ENCODE measurements at places on chromosomes 16 and 17. TPM values are rescaled to one million over a fixed set of nuclear protein-coding genes. Genes with fewer than 3 reads are reported as not detected.
A peak's percentile ranks its signal among the peaks of the same experiment; 100 is the strongest.

Gene SOCS1
- total RNA-seq = 12.5 TPM

Gene TPSG1
- total RNA-seq = not detected

Gene ST6GALNAC1
- total RNA-seq = 4.1 TPM

Gene MLLT6
- 28.7 TPM for total RNA-seq

Gene SPN
- total RNA-seq = not detected

DNA sequence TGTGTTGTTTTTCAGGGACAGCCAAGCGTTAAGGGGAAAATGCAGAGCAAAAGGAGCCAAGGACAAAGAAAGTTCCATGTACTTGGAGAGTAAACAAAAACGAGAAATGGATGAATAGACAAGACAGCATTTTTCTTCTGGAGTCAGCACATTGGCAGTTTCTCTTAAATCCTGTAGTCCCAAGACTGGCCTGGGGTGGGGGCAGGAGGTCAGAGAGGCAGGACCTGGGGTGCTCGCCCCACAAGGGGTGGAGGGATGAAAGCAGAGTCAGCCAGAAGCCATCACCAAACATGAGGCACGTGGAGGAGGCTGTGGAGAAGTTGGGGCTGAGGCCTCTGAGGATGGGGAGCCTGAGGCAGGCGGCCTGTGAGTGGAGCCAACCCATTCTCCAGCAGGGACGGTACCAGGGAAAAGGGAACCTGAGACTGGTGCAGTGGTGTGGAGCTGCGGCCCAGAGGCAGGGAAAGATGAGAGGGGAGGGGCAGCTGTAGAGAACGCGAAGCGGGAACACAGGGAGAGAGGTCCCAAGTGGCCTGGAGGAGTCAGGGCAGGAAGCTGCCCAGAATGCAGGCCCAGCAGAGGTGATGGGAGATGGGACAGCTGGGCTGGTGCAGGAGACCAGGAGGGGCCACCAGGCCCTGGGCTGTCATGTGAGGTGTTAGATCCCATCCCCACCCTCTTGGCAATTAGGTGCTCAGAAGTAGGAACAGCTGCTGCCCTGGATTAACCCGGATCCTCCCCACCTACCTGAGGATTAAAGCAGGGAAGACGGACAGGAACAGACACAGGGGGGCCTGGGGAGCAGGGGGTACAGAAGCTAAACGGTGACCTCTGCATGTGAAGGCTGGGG, 3.3 kb downstream of the TLCD3B start:
- no peak for DNase-seq

- no peak for DNase-seq
These were observed 187.5 kb downstream of the IRF8 start for GRCh38 chr16:86086471-86086870.

- DNase-seq = no peak
These were observed 2.3 kb upstream of the CBX4 start for GRCh38 chr17:79841369-79842135.

GRCh38 chr16:5642011-5642410, 544.4 kb upstream of the EEF2KMT start:
- DNase-seq = no peak

DNA sequence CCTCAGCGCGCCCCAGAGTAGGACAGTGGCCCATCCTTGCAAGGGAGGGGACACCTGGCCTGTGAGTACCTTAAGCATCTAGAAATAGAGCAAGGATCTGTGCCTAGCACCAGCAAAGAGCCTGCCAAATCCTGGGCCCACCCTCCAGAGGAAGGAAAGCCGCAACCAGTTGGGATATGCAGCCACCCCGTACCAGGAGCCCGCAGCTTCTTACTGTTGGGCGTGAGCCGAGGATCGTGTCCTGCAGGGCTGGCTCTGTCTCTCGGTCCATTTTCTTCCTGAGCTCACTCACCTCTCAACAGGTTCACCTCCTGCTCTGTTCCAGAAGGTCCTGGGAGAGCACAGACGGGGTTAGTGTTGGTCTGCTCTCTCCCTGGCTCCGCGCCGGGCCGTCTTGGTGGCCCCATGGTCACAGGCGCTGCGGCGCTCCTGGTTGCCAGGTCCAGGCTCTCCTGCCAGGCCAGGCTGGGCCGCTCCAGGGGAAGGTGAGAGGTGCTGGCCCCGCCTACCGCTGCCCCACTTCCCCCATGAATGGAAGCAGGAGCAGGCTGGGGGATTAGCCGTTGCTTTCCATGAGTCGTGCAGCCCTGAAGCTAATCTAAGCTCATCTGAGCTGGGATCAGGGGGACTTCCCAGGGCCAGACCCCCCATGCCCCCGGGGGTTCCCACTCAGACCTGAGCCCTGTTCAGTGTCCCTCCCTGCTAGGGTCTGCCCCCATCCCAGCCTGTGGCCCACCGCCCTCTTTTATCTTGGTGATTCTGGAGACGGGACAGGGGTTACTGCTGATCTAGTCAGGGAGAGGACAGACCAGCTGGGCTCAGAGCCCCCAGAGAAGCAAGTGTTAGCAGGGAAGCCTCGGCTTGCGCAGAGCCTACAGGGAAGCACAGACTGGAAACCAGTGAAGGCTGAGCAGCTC, 12.7 kb downstream of the ENDOV start:
- no peak for DNase-seq

DNA sequence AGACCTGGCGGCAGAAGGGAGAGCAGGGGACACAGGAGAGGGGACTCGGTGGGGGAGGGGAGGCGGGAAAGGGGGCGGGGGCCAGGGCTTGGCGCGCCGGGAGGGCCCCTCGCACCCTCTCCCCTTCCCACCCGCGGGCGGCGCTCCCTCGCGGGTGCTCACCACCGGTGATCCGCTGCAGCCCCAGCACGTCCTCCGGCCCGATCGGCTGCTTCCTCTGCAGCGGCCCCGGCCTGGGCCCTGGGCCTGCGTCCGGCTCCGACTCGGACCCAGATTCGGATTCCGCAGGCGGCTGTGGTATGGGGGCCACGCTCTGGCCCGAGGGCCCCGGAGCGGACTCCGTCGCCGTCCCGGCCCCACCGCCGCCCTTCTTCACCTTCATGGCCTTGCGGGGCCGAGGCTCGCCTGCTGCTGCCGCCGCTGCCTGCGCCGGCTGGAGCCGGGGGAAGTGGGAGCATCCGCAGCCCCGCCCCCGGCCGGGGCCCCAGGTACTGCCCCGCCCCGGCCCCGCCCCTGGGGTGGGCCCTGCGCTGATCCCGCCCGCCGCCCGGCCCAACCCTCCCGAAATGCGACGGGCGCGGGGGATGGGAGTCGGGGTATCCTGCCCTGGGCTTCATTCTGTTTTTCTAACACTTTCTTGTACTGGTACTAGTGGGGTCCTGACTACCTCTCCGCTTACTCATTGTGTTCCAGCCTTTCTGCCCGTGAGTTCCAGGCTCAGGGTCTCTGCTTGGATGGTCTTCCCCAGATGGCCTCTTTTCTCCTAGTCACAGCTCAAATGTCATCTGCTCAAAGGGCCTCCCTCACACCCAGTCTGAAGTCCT, at the start of gene UNC119:
Gene UNC119 (minus strand): TSS at position 449 of the 824 bp plus-strand sequence. CDS start 67 bp downstream, at position 382.
- peak; percentile 71 for DNase-seq

- DNase-seq = no peak
These were observed 284.4 kb downstream of the FOXL1 start for GRCh38 chr16:86862595-86863280.

- DNase-seq = no peak
These were observed 6.1 kb upstream of the PHF12 start for GRCh38 chr17:28957277-28957991.

DNA sequence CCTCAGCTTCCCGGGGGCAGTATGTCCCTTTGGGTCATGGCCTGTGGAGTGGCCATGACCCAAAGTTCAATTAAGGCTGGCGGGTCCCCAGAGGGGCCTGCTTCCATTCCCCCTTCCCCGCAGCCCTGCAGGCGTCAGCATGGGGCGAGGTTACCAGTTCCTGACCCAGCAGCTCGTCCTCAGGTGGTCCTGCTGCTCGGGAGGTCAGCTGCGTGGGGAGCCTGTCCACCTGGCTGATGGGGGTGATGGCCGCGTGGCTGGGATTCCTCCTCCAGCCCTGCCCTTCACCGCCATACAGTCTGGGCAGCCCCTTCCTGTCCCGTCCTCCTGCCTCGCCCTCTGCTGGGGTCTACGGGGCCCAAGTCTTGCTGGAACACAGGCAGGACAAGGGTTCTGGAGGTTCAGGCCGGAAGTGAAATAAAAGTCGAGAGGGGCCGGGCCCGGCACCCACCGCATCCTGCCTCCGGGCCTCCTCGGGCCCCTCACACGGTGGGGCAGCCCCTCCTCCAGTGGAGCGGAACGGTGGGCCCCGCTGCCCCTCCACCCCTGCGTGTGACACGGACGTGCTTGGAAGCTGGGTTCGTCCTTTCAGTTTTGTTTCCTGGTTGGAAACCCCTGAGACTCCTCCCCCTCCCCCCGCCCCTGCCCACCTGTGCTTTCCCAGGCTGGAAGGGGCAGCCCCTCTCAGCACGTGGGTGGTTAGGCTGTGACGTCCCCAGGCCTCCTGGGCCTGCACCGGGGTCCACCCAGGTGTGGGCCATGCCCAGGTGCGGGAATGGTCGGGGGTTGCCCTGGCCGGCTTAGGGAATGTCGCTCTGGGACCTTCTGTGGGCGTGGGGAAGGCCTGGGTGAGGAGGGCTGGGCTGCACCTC, 6.8 kb downstream of the UBALD2 start:
- DNase-seq = no peak

GRCh38 chr16:1723450-1724147, 17.6 kb downstream of the MAPK8IP3 start:
- peak; percentile 68 for DNase-seq

DNA sequence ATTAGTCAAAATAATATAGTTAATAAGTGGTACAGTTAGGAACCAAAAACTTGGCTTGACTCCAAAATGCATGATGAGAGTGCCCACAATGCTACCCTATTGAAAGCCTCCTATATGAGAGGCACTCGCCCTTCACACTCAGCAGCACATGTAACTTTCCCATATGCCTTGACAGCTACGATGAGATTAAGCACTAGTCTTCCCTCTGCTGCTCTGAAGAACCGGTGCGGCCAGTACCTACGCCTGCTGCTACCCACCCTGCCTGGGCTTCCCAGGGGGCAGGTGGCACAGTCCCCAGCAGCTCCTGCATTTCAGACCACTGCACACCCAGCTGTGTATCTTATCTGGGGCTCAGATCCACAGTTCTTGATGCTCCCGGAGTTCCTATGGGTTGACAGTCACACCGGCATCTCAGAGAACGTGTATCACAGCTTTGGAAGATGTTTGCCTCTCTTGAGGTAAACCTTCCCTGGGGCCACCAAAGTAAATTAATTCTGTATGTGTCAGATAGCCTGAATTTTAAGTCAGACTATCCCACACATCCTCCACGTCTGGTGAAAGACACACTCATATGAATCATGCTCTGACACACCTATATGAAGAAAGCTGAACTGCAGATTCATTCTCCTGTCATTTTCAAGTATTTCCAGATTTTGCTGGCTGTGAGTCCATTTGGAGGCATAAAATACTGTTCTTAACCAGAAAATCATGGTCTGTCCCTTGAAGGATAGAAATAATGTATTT, 77.8 kb downstream of the MYH10 start:
- peak; percentile 84 for DNase-seq

DNA sequence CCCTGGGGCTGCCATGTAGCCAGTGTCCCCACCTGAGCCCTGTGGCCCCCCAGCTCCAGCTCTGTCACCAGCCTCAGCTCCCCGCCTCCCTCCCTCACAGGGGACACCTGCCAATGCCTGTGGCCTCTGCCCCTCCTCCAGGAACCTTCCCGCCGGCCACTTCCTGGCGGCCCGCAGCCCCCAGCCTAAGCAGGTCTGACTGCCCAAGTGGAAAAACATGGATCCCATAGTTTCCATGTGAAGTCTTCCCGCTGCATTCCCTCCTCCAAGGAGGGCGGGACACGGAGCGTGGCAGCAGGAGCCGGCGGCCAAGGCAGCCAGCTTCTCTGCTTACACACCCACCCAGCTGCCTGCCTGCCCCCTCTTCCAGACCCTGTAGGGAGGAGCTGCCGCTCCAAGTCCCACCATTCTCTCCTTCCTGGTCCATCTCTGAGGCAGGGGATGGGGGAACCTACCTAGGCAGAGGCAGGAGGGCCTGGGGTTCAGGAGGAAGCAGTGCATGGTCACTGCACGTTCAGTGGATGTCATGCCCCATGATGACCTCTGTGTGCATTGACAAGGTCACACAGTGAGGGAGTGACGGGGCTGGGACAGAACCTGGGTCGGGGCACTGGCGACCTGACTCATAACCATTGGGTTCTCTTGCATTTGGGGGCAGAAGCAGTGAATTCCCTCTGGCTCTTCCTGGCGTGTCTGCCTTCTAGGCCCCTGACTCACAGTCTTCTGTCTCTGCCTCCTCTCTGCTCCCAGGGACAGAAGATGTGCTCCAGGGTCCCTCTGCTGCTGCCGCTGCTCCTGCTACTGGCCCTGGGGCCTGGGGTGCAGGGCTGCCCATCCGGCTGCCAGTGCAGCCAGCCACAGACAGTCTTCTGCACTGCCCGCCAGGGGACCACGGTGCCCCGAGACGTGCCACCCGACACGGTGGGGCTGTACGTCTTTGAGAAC, 8.7 kb downstream of the VASN start:
- no peak for DNase-seq

GRCh38 chr16:70563636-70564035, 40.0 kb downstream of the SF3B3 start:
- no peak for DNase-seq

DNA sequence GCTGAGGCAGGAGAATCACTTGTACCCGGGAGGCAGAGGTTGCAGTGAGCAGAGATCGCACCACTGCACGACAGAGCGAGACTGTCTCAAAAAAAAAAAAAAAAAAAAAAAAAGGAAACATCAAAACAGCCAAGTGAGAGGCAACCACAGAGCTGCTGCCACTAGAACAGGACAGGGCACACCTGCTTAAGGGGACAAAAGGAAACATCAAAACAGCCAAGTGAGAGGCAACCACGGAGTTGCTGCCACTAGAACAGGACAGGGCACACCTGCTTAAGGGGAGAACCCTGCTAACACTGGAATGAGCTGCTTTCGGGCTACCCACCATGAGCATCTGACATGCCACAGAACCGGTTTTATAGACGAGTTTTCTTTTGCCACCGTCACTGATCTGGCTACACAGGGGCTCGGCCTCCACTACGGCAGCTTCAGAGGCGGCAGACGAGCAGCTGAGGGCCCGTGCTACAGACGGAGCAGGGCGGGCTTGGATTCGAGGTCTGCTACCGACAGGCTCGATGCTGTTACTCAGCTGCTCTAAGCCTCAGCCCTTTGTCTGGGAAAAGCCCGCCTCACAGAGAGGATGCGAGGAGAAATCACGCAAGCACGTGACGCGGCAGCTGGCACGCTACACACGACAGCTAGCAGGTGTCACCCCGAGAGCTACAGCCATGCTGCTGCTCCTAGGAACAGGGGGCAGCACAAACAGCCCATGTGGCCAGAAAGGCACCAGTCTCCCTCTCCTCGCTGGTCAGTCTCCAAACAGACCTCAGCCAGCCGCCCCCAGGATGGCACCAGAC, 2.0 kb downstream of the P4HB start:
- peak; percentile 54 for DNase-seq

Measured in PC-3 (cell line).